ENCODE measurements at places on chromosomes 3 and 15.

- DNase-seq = no peak
Measured at GRCh38 chr3:65210026-65210814, 522.4 kb upstream of the ADAMTS9 start.

DNA sequence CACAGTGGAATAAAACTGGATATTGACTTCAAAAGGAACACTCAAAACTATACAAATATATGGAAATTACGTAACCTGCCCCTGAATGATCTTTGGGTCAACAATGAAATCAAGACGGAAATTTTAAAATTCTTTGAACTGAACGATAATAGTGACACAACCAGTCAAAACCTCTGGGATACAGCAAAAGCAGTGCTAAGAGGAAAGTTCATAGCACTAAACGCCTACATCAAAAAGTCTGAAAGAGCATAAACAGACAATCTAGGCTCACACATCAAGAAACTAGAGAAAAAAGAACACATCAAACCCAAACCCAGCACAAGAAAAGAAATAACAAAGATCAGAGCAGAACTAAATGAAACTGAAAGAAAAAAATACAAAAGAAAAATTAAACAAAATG, 46.6 kb downstream of the DNAAF4 start:
- no peak for DNase-seq

- no peak for DNase-seq
Measured at GRCh38 chr15:73753250-73754130, at the start of gene INSYN1. Gene INSYN1 (minus strand): TSS chr15:73753351. CDS start chr15:73751130, 2,221 bp downstream.

DNA sequence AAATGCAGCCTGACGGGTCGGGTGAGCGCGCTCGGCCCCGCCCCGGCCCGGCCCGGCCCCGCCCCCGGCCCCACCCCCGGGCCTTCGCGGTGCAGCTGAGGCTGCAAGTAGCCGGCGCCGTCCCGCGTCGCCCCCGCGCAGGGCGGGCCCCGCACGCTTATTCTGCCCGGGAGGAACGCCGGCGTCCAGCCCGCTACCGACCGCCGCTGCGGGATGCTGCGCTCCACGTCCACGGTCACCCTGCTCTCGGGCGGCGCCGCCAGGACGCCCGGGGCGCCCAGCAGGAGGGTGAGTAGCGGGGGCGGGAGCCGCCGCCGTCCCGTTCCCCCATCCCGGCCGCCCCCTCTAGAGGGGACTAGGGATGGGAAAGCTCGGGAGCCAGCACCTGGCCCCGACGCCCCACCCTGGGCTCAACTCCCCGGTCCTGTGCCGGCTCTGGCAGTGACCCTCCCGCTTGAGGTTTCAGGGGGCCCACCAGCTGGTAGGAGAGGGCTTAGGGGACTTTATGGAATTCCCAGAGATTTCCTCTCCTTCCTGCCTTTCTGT, at the start of gene MYZAP:
Gene MYZAP, plus strand, starts transcription at position 83 of the 546 bp plus-strand sequence. Its CDS starts 131 bp downstream, at position 214.
- no peak for DNase-seq

GRCh38 chr15:95252404-95252803, 1021.0 kb downstream of the MCTP2 start:
- DNase-seq = no peak

DNA sequence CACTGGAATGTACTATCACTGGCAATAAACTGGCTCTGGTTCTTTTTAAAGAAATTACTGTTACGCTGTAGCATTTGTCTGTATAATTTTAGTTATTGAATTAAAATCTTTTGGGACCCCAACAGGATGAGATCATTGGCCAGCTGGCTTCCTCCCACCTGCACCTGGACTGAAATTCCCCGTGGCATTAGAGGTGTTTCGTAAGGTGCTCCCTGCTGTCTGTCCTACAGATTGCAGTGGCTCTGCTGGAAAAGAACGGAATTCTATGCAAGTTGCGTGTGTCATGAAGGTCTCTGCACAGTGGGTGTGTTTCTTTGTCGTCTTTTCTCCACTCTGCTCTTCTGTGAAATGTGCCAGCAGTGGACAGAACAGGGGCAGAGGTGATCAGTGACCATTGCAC, 383.4 kb downstream of the PTPRG start:
- DNase-seq = no peak

GRCh38 chr3:16033889-16034687, 140.4 kb upstream of the GALNT15 start:
- DNase-seq = no peak

DNA sequence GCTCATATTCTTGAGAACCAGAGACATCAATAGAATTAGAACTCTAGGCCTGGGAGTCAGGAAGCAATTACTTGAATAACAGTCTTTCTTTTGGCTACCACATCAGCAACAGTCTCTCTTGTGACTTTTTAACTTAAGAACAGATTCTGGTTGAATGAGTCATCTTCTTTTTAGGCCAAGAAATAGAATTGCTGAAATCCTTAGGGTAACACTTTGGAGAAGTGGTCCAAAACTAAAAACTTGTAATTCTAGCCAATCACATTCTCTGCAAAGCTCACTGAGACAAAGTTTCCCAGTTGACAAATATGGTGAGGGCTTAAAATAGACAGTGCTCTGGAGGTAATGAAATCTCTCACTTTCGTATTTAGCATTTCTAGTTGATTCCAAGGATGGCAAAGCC, 238.0 kb downstream of the SHOX2 start:
- DNase-seq = no peak

DNA sequence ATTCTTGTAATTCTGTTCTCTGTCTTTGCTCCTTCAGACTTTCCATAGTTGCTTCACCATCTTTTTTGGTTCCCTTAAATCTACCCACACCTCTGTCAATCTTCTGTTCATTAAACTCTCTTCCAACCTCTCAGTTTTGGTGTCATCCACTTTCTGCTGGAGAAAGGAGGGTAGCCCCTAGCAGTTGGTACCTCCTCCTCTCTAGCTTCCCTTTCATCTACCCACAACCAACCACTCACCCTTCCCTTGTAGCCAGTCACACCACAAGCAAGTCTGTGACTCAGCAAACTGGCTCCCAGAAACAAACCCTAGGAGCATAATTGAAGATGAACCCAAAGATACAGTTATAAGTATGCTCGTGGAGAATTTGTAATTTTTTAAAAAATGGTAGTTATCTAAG, 318.6 kb downstream of the FHIT start:
- no peak for DNase-seq

- DNase-seq = no peak
Measured at GRCh38 chr3:100754563-100755334, 45.5 kb downstream of the TFG start.

DNA sequence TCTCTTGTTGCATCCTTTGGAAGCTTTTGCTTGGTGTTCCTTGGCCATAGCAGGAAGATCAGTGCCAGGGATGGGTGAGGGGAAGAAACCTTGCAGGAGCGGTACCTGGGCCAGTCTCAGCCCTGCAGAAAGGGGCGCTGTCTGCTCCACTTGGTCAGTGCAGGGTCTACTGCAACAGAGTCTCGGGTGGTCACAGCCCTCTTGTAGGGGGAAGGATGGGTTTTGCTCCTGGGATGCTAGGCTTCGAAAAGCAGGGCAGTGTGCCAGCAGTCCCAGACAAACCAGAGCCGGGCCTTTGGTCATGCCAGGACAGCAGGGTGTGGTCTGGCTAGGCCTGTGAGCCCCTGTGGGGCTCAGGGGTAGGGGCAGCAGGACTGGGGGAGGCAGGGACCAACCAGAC, 186.7 kb downstream of the APBA2 start:
- DNase-seq = no peak

DNA sequence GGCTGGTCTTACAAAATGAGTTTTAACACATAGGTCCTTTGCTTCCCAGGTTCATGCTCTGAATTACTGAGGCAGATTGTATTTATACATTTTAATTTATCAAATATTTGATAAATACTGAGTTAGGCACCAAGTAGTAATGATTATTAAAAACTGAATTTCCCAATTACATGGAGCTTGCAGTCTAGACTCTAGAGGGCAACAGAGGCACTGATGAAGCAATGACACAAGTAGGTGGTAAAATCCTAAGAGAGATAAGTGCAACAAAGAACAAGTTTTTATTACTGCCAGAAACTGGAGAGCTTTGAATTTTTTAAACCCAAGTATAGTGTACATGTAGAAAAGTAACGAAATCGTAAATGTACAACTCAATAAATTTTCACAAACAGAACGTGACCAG, 406.2 kb upstream of the RARB start:
- no peak for DNase-seq

GRCh38 chr3:115552007-115552406, 71.3 kb upstream of the GAP43 start:
- DNase-seq = no peak

DNA sequence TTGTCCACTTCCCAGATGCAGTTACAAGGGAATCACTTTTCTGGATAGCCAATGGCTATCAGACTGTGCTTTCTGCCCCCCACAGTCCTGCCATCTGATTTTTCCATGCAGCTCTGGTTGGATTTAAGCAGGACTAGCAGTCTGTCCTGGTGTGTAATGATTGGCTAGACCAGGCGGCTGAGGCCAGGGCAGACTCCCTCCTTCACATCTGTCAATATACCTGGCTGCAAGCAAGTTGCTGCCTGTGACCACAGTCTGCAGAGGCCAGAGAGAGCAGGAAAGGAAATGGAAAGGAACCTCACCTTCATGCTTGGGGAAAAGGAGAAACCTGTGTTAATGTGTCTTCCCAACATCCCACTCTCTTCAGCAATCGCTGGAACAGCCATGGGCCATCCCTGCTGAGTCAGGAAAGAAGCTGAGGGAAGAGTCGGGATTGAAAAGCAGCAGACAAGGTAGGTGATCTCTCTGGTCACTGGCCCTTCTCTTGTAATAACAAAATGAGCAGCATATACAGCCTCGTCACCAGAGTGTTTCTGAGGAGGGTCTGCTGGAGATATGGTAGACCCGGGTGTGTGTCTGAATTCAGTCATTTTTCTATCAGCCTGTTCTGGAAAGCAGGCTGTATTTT, 126.7 kb upstream of the PHLDB2 start:
- no peak for DNase-seq

- no peak for DNase-seq
Measured at GRCh38 chr3:123672429-123673146, 87.7 kb upstream of the HACD2 start.

- DNase-seq = no peak
Measured at GRCh38 chr3:13130464-13131193, 57.4 kb upstream of the IQSEC1 start.

- no peak for DNase-seq
Measured at GRCh38 chr3:129184396-129184657, 631 bp upstream of the CNBP start.

- DNase-seq = no peak
Measured at GRCh38 chr3:197820550-197821335, 29.7 kb downstream of the LRCH3 start.

GRCh38 chr3:171282041-171282440, 178.2 kb downstream of the TNIK start:
- no peak for DNase-seq

DNA sequence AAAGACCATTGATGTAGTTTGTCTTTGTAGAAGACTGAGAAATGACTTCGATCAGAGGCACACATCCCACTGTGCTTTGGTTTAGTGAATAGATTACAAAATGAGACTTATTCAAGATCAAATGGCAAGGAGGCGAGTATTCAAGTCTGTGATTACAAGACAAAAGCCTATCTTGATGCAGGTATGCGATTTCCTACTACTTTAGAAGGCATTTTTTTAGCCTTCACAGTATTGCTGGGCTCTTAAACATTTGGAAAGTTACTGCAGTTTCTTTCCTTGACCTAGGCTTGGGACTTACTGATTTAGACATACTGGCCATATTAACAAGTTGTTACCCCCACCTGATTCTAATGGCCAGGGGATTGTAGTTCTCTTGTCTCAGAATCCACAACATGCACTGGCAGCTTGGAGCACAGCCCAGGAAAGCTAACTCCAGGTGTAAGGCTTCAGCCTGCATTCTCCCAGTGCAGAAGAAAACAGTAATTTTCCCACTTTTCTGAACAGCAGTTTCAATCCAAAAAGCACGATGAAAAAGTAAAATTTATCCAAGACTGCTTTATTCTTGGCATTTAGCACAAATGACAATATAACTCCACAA, 311.6 kb downstream of the EPHA6 start:
- no peak for DNase-seq

- no peak for DNase-seq
Measured at GRCh38 chr15:90880381-90881145, 3.7 kb upstream of the FES start.

GRCh38 chr3:32371461-32372212, 20.0 kb upstream of the CMTM7 start:
- no peak for DNase-seq

GRCh38 chr15:59550956-59551355, 60.6 kb upstream of the GCNT3 start:
- DNase-seq = no peak

DNA sequence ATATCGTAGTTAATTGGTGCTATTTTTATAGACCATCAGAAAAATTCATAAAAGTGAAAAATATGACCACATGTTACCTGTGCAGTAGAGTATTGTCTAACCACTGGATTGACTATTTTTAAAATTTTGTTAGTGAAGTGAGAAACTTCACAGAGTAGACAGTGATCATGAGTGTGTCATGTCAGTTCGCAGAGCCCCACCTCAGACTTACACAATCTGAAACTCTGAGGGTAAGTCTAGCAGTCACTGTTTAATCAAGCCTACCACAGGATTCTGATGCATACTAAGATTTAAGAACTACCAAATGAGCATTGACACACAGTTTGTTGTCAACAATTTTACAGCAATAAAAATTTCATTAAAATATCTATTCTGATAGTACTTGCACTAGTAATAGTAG, 552.9 kb upstream of the SUCLG2 start:
- DNase-seq = no peak

- DNase-seq = no peak
Measured at GRCh38 chr3:169965562-169966427, 812 bp upstream of the SEC62 start.

- DNase-seq = no peak
Measured at GRCh38 chr15:68348081-68348480, 70.5 kb downstream of the FEM1B start.

GRCh38 chr3:62589078-62589477, 215.7 kb upstream of the FEZF2 start:
- DNase-seq = no peak

DNA sequence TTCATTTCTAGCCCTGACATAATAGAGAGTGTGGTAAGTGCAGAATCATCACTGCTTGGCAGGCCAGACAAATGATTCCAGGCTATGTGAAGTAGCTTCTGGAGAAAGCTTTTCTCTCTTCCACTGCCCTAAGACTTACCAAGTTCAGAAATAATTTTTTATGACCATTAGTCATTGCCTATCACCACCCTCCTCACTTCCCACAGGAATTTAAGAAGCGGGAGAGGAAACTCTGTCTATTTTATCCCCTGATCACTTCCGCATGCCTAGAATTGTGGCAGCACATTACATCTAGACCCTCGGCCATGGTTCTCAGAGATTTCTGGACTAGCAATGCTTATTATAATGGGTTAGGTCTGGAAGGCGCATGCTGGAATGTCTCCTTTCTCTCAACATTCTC, 397.8 kb upstream of the NR2F2 start:
- no peak for DNase-seq

DNA sequence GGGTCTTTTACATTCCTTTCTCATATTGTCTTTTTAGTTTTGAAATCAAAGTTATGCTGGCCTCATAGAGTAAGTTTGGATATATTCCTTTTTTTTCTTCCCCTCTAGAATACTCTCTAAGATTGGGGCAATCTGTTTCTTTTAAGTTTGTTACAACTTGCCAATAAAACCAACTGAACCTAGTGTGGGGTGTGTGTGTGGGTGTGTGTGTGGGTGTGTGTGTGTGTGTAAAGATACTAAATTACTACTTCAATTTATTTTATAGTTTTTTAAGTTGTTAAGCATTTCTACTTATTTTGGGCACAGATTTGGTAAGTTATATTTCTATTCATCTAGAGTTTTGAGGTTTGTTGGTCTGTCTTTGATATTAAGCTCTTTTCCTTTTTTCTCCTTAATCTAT, 198.2 kb upstream of the TMC3 start:
- DNase-seq = no peak
